NCI-H187 (cell line): ENCODE measurements at places on chromosomes 11 and 22.

- no peak for DNase-seq
Measured at GRCh38 chr22:48240935-48241230, 1478.4 kb downstream of the TBC1D22A start.

DNA sequence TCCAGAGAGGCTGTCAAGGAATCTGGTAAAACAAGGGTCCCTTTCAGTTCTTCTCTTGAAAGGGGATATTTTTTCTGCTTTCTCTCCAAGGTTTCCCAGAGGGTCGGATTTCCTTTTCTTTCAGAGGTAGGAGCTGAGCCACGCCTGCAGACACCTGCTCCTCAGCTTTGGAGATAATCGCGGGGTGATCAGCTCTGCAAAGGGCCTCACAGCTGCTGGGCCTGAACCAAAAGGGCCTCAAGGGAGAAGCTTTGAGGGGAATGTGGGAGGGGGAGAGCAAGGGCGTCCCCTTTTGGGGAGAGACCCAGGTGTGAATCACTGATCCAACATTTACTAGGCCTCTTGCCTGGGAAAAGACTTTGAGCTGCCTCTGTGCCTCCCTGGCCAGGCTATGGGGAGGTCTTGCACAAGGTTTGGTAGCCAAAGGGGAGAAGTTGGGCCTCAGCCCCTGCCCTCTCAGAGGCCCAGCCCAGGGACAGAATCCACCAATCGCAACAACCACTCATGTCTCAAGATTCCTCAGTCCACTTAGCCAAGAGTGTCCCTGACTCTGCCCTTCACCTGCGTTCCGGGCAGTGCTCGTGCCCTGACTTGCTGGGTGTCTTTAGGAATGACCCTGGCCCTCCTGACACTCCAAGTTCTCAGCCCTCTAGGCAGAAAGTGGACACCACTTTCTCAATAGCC, 14.0 kb upstream of the TP53I11 start:
- peak; percentile 27 for DNase-seq

DNA sequence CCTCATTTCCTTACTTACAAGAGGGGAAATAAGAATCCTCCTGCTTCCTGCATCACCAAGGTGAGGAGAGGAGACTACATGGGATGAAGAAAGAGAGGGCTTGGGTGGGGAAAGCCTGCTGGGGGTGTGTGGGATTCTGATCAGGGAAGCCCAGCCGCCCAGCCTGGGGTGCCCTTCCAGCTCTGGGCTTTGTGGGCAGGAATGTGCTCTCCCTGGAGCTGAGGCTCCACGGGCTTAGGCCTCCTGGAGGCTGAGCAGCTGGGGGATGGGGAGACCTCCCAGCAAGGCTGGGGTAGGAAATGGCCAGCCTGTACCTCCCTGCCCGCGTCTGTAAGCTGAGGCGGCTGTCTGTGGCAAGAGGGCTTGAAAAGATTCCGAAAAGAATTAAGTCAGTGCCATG, 206.1 kb downstream of the GRIK4 start:
- DNase-seq, result no peak

GRCh38 chr11:106491751-106492150, 414.3 kb downstream of the AASDHPPT start:
- DNase-seq, result no peak

DNA sequence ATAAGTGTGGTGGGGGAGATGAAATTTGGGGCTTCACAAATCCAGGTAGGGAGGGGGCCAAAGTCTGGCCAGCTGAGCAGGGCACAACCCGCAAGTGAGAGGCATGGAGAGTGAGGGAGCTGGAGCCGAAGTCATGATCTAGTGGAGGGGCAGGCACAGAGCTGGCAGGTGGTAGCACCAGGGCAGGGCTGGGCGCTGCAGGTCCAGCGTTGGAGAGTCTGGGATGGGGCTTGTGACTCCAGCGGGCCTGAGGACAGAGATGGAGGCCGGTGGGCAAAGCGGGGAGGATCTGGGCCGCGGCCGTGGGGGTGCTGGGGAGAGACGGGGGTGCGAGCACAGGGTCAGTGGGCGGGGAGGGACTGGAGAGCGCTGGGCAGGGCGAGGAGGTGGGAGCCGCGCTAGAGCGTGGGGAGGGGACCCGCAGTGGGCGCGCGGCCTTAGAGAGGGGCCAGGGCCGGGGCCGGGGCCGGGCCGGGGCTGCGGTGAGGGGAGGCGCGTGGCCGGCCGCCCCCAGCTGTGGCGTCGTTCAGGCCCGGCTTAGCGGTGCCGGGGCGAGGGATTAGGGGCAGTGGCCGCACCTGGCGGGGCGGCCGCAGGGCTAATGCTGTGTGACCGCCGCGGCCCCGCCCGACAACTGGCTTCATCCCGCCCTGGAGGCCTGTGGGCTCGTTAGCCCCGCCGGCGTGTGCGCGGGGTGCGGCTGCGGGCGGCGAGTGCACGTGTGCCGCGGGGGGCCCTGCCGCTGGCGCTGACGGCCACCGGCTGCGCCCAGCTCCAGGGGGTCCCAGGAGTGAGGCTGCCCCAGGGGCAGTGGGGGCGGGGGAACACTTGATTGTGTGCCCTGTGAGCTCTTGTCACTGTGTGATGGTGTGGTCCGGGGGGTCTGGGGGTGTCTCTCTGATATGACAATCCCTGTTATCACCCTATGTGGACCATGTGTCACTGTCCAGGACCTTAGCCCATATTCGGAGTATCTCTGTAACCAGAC, 23.6 kb upstream of the MYOD1 start:
- no peak for DNase-seq

DNA sequence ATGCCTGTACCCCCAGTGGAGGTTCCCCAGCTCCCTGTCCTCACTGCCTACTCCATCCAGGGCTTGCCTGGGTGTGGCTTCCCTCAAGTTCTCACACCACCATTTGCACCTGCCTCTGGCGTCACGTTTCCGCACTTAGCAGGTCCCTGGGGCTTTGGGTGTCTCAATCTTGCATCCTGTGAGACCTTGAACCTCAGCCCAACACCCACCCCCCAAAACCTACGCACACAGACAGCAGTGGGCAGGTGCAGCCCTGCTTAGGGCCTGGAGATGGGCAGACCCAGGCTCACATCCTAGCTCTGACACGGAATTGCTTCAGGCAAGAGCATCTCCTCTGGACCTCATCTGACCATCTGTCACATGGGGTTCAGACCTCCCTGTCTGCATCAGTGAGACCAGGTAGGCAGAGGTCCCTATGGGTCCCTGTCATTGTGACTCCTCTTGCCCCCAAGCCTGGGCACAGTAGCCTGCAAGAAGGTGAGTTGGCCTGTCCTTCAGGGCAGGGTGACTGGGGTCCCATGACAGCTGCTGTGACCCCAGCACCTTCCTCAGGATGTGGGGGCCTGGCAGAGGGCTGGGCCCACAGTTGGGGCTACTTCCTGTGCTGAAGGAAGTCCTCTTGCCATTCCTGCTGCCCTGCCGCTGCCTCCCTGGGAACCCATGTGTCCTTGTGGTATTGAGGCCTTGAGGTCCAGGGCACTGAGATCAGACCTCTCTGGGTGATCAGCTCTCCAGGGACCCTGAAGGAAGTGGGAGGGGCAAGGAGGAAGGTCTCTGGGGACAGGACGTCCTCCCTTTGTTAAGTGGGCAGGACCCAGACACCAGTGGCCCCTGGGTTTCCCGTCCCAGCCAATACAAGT, 2.0 kb downstream of the SIPA1 start:
- DNase-seq, result no peak

DNA sequence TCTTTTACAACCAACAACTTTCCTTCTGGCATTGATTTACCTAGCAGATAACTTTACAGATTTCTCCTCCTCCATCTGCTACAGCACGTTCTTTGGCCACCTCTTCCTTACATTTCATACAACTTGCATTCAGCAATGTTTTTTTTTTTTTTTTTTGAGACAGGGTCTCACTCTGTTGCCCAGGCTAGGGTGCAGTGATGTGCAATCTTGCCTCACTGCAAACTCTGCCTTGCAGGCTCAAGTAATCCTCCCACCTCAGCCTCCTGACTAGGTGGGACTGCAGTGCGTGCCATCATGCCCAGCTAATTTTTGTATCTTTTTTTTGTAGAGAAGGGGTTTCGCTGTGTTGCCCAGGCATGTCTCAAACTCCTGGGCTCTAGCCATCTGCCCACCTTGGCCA, 6.5 kb downstream of the PDE3B start:
- DNase-seq, result no peak

DNA sequence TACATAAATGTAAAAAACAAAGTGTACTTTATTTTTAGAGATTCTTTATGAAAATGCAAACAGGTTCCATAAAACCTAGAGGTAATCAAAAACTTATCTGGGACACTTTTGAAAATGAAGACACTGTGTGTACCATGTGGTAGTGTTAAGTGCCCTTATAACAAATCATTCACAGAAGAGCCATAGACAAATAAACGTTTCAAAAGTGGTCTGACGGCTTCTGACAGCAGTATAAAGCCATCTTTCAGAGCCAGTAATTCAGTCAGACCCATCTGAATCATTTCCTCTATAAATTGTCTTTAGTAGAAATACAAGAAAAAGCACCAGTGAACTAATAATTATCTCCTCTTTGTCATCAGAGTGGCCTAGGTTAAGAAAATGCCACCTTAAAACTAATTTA, 100.0 kb downstream of the PAX6 start:
- no peak for DNase-seq

GRCh38 chr11:66567787-66568123, 651 bp downstream of the CTSF start:
- DNase-seq, result no peak

GRCh38 chr22:43230971-43231723, 44.2 kb upstream of the TTLL12 start:
- DNase-seq, result peak; percentile 13

- no peak for DNase-seq
Measured at GRCh38 chr11:93697611-93698010, 36.1 kb downstream of the CEP295 start.
